ENCODE measurements at places on chromosomes 11 and 22.
A peak's percentile ranks its signal among the peaks of the same experiment; 100 is the strongest.

GRCh38 chr11:62575156-62575555, 1.5 kb upstream of the EEF1G start:
- DNase-seq, result no peak

DNA sequence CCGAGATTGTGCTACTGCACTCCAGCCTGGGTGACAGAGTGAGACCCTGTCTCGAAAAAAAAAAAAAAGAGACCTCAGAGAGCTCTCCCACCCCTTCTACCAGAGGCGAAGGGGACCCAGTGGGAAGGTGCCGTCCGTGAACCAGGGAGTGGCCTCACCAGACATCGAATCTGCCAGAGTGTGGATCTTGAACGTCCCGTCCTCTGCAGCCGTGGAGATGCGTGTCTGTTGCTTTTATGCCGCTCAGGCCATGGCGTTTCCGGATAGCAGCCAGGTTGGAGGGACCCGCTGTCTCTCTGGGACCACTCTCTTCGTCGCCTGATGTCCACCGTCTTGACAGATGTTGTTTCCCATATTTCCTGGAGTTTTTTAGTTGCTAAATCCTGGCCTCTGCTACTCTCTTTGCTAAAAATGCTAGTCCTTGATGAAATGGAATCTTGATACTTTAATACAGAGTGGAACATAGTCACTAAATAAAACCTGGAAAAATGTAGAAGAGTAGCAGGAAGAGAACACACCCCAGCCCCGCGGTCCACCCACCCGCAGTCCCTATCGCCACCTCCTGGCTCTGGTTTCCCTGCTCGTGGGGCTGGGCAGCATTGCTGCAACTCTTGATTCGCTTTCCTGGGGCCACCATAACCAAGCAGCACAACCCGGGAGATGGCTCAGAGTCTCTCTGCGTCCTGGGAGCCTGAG, 12.0 kb upstream of the MUC6 start:
- DNase-seq, result no peak

DNA sequence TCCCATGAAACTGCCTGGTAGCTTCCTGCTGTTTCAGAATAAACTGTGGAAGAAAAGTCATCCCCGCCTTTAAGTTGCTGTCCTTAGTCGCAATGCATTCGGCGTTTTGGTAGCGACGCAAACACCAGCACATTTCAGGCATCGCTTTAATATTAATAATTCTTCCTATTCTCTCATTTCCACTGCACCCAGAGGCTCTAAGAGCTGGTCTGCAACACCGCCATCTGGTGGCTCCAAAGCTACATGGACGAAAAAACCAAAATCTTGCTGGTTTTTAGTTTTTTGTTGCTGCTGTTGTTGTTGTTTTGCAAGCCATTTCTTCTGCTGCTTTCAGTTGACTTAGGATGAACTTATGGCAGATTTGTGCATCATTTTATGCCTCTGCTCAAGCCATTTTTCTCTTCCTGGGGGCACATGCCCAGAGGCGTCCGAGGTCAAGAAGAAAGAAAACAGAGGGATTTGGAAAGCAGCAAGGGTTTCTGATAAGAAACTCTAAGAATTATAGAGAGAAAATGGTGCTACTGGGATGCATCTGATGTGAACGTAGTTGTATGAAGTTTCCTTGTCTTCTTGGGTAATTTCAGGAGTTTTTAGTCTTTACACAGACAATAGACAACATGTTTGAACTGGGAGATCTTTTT, 345.4 kb upstream of the KIRREL3 start:
- peak; percentile 13 for DNase-seq

DNA sequence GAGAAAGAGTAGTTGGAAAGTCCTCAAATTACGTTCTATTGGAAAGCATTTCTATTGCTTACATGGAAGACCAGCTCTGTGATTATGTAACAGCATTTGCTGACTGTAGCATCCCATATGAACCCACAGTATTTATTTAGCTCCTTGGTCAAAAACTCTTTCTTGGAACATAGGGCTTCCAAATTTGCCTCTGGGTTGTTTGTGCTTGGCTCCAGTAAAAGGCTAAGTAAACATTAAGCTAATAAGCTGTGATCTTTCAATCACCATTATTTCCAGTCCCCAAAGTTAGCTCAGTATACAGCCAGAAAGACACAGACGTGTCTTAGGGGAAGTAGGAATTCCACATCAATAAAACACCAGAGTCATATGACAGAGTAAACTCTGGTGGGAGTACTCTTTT, 668.8 kb downstream of the DLG2 start:
- no peak for DNase-seq

DNA sequence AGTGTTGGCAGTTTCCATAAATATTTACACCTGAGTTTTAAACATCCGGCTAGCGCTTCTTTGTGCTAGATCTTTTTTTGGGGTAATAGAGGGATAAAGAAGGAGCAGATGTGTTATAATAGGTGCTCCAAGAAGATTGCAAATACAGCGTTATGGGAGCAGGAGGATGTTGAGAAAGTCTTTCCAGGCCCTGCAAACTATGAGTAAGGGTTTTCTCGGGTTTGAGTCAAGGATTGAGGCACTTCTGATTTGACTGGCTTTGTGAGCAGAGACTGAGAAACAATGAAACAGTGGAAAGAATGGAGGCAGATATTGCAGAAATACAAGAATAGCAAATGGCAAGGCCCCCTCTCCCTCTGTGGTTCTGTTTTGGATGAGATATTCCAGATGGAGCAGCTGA, 155.0 kb upstream of the TIMP3 start:
- no peak for DNase-seq
